ENCODE measurements at places on chromosomes 12 and 14.

GRCh38 chr14:23562822-23563472 lies 4.6 kb downstream of the AP1G2 start:
- DNase-seq = peak; percentile 56

GRCh38 chr12:115203701-115204100 lies 519.7 kb upstream of the TBX3 start:
- DNase-seq = no peak

- no peak for DNase-seq
Observed at GRCh38 chr14:35398071-35398584, 6.4 kb downstream of the NFKBIA start.

DNA sequence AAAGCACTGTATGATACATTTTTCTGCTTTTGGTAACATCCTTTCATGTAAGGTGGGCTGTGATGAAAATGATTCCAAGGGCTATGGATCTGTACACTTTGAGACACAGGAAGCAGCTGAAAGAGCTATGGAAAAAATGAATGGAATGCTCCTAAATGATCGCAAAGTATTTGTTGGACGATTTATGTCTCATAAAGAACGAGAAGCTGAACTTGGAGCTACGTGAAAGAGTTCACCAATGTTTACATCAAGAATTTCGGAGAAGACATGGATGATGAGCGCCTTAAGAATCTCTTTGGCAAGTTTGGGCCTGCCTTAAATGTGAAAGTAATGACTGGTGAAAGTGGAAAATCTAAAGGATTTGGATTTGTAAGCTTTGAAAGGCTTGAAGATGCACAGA lies 22.1 kb upstream of the SRGAP1 start:
- DNase-seq = no peak

DNA sequence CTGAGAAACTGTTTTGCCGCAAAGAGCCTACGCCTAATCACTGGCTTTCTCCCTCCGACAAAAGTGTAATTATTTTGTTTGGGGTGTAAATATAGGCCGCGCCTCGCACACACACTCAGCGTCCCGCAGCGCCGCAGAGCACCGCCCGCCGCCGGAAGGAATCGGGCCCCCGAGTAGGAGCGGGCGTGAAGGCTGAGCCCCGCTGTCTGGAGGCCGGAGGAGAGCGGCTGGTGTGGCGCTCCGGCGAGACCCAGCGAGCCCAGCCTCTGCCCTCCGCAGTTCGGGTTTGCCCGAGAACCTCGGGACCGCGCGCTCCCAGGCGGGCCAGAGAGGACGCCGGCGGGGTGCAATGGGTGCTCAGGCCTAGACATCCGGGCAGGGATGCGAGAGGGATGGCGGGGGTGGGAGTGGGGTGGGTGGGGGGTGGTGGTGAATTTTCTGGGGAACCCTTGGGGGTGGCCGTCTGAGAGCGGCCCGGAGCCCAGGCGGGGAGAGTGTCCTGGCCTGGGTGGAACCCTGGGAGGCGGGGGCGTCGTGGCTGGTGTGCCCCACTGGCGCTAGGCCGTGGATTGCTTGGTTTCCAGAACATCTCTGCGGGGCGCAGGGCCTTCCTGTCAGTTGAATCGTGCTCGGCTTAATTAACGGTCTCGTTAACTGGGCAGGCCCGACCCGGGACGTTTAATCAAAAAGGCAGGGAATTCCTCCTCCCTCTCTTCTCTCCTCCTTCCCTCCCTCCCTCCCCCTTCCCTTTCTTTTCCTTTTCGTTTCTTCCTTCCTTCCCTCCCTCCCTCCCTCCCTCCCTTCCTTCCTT lies 4.7 kb upstream of the LHX5 start:
- no peak for DNase-seq

- no peak for DNase-seq
Observed at GRCh38 chr14:102203382-102203781, 63.7 kb downstream of the WDR20 start.

DNA sequence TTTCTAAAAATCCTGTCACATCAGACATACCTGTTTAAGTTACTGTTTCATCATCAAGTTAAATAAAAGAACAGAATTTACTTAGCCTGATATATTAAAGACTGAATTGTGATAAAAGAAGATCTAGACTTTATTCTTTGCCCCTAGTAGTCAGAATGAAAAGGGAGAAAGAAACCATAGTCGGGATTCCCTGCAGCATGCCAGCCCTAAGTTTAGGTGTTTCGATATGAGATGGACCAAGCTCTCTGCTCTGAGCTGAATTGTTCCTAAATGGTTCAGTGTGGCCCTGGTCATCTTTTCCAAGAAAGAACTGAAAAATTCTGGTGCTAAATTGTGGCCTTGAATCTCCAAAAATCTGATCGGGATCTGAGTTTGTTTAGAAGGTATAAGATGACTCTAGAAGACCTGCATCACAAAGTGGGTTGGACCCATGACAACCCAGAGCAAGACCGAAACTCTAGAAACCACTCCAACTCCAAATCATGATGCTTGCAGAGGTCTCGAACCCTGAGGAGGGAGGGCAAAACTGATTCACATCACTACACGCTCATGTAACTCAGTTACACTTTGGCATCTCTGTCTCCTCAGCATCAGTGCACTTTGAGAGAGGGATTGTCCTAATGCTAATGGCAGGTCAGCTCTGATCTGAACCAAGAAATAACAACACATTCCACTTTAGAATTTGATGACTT lies 15.7 kb downstream of the PTGER2 start:
- no peak for DNase-seq

GRCh38 chr12:120388691-120389481 lies 19.9 kb upstream of the MSI1 start:
- DNase-seq = no peak

DNA sequence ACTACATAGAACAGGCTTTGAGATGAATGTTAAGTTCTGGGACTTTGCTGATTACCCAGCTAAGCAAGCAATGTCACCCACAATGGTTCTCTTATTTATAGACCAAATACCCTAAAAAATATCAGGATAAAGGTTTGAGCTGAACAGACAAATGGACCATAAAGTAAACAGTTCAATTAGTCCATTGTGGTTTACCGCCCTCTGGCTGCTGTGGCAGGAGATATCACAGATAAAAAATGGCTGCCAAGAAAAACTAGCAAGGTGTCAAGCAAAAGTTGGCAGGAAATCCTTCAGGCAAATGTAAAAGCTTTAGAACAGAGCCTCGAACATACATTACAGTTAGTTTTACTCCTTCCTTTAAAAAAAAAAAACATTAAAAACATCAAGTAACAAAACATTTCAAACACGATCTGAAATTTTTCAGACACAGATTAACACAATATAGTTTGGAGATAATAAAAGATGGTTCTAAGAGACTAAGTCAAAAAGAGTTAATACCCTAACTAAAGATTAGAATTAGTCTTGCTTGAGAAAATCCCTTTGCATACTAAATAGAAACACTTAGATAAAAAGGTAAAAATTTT lies 41.3 kb downstream of the MED13L start:
- DNase-seq = peak; percentile 42

GRCh38 chr14:30521899-30522736 lies 36.8 kb upstream of the G2E3 start:
- peak; percentile 42 for DNase-seq

- no peak for DNase-seq
Observed at GRCh38 chr14:59246566-59246965, 58.1 kb downstream of the DAAM1 start.

DNA sequence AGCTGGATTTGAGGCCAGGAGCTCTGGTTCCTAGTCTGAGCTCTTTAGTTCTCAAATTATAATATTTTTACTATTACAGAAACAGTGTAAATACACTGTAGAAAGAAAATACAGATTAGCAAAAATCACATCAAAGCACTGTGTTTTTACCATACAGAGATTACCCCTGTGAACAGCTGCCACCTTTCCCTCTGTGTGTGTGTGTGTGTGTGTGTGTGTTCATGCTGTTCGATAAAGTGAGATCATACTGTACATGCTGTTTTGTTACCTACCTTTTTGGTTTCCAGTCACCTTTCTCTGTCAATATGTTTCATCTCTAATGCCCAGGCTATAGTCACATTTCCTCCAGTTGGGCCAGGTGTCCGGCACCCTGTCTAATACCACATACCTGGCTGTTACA lies 26.9 kb downstream of the MVK start:
- no peak for DNase-seq

Measured in CD4-positive, alpha-beta T cell treated with Interleukin-1 beta for 1 hour (primary cell).